Stimulated activated CD4-positive, alpha-beta T cell treated with anti-CD3 and anti-CD28 coated beads, Interleukin-4, amount 100 ng/mL, for 48 hours (primary cell): ENCODE measurements at places on chromosomes 6 and 20.

DNA sequence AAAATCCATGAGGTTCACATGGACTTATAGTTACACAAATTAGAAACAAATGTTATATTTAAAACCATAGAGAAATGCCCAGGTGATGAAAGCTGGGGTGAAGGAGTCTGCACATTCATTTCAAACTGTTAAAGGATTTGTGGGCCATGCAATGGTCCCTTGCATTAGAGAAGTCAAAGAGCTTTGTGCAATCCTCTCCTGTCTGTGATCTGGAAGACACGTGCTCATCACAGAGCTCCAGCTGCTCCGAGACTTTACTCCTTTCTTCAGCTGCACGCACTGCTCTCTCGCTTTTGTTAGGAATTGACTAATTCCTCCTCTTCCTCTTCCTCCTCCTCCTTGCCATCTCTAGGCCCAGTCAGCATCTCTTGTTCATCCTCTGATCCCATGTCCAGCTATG is 4.1 kb upstream of the AIF1 start:
- DNase-seq, result no peak

DNA sequence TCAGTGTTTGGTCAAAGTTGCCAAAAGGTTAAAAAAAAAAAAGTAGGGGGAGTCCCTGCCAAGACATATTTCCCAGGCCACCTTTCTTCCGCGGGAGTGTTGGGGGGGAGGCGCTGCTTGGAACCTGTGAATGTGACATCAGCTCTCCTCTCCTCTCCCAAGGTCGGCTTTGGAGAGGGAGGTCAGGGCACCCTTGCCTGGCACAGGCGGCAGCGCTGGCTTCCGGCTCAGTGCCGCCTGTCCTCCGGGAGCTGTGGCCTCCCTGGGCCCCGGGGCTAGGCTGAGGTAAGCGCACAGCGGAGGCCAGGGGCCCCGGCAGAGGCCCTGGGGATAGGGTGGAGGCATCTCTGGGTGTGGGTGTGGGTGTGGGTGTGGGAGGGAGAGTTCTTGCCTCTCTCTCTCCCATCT is 1.9 kb upstream of the EDN1 start:
- no peak for DNase-seq

DNA sequence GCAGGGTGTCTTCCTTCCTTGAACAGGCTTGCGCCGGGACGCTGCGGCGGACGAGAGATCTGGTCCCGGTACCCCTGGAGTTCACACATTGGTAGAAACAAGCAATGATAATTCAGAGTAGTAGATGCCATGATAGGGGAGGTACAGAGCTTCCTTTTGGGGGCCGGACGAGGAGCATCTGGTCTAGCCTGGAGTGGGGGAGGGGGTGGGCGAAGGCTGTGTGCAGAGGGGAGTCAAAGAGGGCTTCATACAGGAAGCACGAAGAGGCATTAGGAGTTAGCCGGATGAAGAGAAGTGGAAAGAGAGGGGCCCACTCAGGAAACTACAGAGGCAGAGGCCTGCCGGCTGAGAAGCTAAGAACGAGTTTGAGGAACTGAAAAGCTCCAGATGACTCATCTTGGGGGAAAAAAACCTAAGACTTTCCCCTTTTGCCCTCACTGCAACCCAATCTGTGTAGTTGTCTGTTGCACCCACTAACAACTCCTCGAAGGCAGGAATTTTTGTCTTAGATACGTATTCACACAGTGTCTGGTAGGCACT is 611 bp downstream of the CNPY3 start:
- peak; percentile 43 for DNase-seq

DNA sequence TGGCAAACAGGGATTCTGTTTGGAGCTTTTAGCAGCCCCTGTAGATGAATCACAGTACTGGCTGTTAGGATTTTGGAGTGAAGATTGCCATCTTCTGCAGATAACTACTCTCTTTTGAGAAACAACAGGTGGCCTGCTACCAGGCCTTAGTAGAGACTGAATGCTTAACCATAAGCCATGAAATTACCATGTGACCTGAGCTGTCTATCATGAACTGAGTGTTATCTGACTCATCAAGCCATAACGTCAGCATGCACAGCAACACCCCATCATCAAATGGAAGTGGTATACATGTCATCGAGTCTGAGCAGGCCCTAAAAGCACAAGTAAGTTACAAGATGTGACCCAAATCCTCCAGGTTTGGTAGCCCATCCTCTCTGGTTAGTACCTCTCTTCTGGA is 132.6 kb downstream of the GPR63 start:
- no peak for DNase-seq

GRCh38 chr6:159104163-159104925 is 59.6 kb upstream of the TAGAP start:
- DNase-seq, result peak; percentile 71

DNA sequence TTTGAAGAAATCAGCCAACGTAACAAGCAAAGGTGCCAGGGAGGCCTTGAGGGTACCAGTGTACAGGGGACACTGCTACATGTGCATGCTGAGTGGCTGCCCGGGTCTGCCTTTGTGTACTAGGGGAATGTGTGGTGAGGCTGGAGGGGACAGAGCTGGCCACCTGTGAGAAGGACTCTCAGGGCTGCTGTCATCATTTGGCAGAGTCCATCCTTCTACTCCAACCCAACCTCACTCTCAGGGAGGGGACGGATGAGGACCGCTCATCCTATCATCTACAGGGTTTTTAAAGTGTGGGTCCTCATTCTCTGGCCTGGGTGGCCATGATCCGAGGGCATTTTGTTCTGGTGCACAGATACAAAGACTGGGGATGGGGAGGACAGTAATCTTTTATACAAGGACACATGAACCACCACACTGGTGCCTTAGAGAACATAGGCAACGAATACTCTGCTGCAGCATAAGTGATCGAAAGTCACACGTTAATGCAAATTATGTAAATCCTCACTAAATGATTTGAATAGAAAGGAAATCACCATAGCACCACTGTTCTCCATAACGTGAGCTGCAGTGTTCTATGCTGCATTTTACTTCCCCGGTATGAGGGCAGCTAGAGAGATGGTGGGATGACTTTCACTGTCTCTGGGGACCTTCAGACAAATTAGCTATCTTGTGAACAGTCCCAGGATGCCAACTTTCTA is 181.4 kb downstream of the GMPR start:
- DNase-seq, result no peak

DNA sequence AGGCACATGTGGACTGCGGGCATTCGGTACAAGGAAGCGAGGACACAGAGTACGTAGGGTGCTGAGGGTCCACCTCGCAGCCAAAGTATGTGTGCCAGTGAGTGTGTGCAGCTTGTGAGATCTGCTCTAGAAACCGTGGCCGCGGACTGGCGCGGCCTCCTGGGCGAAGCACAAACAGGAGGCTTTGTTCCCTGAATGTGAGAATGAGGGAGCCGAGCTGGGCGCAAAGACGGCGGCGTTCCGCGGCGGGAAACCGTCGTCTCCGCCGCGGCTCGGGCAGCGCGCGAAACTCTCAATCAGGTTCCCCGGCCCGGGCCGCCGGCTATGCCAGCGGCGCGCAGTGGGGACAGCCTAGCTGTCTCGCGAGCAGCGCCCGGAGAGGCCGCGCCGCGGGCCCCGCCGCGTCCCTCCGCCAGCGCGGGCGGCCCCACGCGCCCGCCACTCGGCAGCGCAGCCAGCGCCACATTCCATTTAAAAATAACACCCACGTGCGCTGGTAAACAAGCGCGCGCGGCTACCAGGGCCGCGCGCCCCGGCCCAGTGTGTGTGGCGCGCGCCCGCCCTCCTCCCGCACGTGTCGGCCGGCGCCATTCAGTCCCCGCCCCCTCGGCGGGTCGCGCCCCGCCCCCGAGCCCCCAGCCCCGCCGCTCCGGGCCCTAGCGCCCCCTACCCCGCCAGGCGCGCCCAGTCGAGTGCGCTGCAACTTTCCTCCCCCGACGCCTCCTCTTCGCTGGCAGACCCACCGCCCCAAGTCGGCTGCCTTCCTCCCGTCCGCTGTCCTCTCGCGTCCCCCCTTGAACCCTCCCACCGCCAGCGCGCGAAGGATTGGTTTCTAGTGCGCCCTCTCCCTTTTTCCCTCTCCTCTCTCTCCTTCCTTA is 3.0 kb upstream of the FOXO3 start:
- peak; percentile 59 for DNase-seq

GRCh38 chr6:118740372-118740771 is 89.0 kb upstream of the CEP85L start:
- DNase-seq, result no peak

- no peak for DNase-seq
Measured at GRCh38 chr6:133977983-133978895, 25.2 kb downstream of the TBPL1 start.

- DNase-seq, result no peak
Measured at GRCh38 chr6:121105461-121105860, 228.8 kb downstream of the TBC1D32 start.

GRCh38 chr6:101396548-101397173 is 3.2 kb downstream of the GRIK2 start:
- DNase-seq, result peak; percentile 29

DNA sequence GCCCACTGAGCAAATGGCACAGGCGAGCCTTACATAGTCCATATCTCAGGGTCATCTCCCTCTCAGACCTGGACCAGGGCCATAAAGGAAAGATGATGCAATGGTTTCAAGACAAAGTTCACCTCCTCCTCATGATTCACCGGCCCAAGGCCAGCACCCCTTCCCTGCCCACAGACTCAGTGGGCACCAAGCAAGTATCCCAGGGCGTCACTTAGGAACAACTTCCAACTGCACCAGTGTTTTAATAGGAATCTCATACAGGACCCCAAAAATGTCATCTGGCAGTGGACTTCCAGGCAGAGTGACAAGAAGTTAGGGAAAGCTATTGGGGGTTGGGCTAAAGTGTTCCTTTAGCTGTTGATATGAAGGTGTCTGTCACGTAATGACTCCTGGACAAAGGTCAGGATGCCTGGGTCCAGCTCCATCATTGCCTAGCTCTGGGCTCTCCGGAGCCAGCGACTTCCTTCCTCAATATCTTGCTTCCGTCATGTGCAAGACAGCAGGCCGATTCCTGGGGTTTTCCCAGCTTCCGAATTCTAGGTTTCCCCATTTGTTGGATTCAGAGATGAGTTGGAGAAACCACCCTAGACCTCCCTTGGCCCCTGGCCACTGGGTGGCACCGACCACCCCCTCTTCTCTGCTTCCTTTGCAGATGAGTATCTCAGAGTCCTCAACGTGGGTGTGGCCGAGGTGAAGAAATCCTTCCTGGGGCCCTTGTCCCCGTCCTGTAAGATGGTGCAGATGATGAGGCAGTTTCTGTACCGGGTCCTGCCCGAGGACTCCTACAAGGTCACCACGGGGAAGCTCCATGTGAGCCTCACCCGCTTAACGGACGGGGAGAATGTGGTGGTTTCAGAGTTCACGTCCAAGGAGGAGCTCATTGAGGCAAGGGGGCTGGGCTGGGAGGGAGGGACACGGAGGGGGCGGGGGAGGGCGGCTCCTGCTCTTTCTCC is 21.1 kb downstream of the PNPLA1 start:
- no peak for DNase-seq

DNA sequence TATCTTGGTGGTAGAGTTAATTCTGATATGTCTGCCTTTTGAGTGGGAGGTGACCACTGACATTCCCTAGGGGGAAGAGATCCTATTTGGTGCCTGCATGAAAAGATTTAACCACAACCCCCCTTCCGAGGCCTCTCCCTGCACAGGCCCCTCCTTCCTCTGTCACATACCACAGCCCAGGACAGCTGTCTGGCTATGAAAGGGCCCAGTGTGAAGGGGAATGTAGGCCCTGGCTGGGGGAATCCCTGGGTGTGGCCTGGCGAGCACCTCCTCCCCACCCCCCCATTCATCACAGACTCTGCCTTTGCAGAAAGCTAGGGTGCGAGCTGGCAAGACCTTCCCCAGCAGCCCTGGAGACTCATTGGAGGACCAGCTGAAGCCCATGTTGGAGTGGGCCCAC is 27.4 kb upstream of the MAPRE1 start:
- no peak for DNase-seq

GRCh38 chr6:148700741-148701311 is 46.0 kb upstream of the UST start:
- no peak for DNase-seq

DNA sequence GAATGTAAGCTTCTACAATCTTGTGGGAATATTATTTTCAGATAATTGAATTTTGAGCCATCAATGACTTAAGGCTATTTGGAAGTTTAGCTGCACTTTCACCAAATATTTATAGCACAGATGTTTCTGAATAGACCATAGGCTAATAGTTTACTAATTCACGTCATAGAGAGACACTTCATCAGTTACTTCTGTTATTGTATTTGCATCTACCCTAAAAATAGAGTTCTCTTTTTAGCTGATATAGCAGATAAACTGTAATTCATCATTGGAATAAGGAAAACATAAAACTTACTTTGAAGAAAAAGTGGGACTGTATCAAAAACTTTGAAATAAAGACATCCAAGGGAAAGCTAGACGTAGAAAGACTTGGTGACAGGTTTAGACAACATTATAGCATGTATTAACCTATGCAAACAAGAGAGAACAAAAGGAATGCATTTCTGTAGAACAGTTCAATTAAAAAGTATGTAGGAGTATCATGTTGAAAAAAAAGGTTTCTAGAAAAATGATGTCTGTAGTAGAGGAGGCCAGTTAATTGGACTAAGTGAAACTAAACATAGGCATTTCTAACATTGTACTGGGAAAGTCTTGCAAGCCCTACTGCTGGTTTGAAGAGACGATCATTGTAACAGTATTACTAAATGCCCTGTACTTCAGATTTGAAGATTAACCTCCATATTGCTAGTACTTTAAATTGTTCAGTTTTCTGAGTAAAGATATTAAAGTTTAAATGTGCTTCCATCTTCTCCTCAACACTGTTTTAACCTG is 123.3 kb downstream of the ZFAND3 start:
- no peak for DNase-seq

DNA sequence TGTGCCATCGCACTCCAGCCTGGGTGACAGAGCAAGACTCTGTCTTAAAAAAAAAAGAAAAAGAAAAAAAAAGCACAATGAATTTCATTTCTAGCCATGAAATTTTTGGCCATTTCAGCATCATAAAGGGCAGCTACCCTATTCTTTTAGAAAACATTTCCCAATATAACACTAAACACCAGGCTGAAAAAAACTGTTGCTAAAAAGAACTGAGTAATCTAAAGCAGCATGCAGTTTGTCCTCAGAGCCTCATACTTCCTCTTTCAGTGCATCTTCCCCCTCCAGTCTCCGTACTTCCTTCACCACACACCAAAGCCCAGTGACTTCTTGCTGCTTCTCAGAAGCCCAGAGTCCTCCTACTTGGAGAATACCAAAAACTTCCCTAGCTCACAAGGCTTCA is 5.6 kb upstream of the IFNGR1 start:
- no peak for DNase-seq

- DNase-seq, result no peak
Measured at GRCh38 chr6:52958546-52959255, 36.4 kb downstream of the GSTA4 start.

- DNase-seq, result no peak
Measured at GRCh38 chr6:120960761-120961160, 373.5 kb downstream of the TBC1D32 start.
